Adrenal gland (tissue), 19 donors: ENCODE measurements at places on chromosomes 16 and 17. TPM values are rescaled to one million over a fixed set of nuclear protein-coding genes. Genes with fewer than 3 reads are reported as not detected.

Gene MMP15
- total RNA-seq: 5.3 TPM

Gene GNG13
- not detected for total RNA-seq

- H3K27me3 ChIP-seq: no peaks in the 10 kb centered on the region
- peak overlapping the region; percentile 79 for H3K4me3 ChIP-seq
- H3K27ac ChIP-seq: peak overlapping the region; percentile 89
- H3K4me1 ChIP-seq: peaks cover 17% of the 10 kb centered on the region
Observed at GRCh38 chr16:72092832-72093447, 480 bp downstream of the TXNL4B start.

DNA sequence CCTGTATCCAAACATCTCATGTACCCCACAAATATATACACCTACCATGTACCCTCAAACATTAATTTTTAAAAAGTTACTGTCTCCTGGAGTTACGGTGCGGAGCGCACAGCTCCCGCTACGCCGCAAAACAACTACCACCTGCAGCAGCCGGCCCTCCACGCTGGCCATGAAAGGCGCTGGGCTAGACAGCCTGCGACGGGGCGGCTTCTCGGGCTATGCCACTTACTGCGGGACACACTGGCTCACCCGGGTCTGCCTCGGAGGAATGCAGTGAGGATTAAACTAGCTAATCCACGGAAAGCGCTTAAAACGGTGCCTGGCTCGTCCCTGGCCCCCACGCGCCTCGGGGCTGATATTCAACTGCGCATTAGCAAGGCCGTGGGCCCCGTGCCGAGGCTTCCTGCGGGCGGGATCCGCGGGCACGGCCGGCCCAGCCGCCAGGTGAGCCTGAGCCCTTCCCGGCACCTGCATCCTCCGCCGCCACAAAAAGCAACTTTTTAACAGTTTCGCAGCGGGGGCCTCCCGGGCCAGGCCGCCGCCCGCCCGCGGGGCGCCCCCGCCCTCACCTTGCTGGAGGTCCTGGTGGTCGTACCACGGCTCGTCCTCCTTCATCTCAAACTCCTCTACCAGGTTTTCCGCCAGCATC, 633 bp downstream of the CDR2 start:
- peak overlapping the region; percentile 94 for H3K4me3 ChIP-seq
- peak overlapping the region; percentile 77 for H3K27ac ChIP-seq
- DNase-seq: peak; percentile 54
- H3K27me3 ChIP-seq: no peaks in the 10 kb centered on the region
- peaks cover 45% of the 10 kb centered on the region for H3K4me1 ChIP-seq

DNA sequence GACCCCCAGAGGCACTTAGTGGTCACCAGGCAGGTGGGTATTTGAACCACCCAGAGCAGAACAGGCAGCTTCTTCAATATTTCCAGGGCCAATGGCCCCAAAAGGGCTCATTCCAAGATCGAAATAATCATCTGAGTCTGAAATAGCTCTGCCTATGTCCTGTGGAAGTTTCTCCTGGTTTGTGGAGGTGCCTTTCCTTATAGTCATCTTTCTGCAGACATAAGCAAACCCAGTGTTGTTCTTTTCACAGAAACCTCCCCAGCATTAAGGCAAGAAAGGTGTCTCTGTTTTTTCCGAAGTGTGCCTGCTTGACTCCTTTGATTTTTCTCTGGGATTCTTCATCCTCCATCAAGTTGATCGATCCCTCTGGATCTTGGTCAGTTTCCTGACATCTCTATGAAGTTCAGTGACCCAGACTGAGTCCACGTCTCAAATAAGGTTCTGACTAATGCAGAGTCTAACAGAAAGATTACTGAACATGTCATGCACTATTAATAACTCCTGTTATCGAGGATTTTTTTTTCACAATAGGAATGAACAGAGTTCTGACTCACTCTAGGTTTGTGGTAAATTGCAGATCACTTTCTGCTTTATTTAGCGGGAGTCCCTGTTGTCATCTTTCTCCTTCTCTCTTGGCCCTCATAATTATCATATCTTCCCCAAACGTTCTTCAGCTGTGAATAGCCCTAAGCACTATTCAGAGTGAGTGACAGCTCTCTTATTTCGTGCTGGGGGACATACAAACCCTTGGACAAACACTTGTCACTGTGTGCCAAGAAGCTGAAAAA, 1.5 kb downstream of the LRRC3C start:
- no peaks in the 10 kb centered on the region for H3K36me3 ChIP-seq
- H3K4me3 ChIP-seq: no peak overlapping the region
- no peaks in the 10 kb centered on the region for H3K27me3 ChIP-seq
- H3K27ac ChIP-seq: peak overlapping the region; percentile 85
- no peak for DNase-seq

GRCh38 chr16:85422632-85423550, 190.2 kb upstream of the GSE1 start:
- no peaks in the 10 kb centered on the region for H3K36me3 ChIP-seq
- no peak overlapping the region for H3K27ac ChIP-seq
- H3K4me1 ChIP-seq: no peaks in the 10 kb centered on the region
- DNase-seq: no peak
- no peak overlapping the region for H3K4me3 ChIP-seq

- H3K27me3 ChIP-seq: no peaks in the 10 kb centered on the region
- peaks cover 35% of the 10 kb centered on the region for H3K4me1 ChIP-seq
- DNase-seq: no peak
- peaks cover 19% of the 10 kb centered on the region for H3K36me3 ChIP-seq
Observed at GRCh38 chr16:68247400-68247799, 2.2 kb downstream of the PLA2G15 start.

- no peak overlapping the region for H3K4me3 ChIP-seq
- peaks cover 26% of the 10 kb centered on the region for H3K4me1 ChIP-seq
- no peaks in the 10 kb centered on the region for H3K36me3 ChIP-seq
- no peaks in the 10 kb centered on the region for H3K27me3 ChIP-seq
Observed at GRCh38 chr16:10738231-10739077, 5.2 kb upstream of the NUBP1 start.

Gene ASPHD1
- 0.34 TPM for total RNA-seq

Gene IRX5
- total RNA-seq: 2.3 TPM

- no peaks in the 10 kb centered on the region for H3K4me1 ChIP-seq
- no peak overlapping the region for H3K4me3 ChIP-seq
- H3K27me3 ChIP-seq: no peaks in the 10 kb centered on the region
- DNase-seq: no peak
- H3K27ac ChIP-seq: no peak overlapping the region
Observed at GRCh38 chr16:17753434-17753833, 282.7 kb upstream of the XYLT1 start.

GRCh38 chr16:79320956-79321355, 279.6 kb downstream of the MAF start:
- no peak for DNase-seq
- H3K4me3 ChIP-seq: no peak overlapping the region
- no peak overlapping the region for H3K27ac ChIP-seq
- H3K27me3 ChIP-seq: no peaks in the 10 kb centered on the region

Gene RDM1
- total RNA-seq: not detected

Gene ZNF286A
- 20.5 TPM for total RNA-seq

DNA sequence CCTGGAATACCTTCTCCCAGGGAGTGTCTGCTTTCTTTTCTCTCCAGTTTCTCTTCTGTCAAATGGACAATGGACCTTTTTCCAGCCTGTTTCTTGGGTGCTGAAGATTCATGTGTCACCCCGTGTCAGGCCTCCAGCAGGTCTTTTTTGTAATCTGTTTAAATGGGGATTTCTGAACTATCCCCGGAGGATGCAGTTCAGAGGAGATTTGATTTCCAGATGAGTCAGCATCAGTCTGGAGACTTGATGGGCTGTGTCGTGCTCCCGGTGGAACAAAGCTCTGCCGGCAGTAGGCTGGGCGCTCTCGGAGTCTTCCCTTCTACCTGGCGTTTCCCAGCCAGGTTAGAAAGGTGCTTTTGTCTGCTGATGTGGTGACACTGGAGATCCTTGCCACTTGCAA, 440.6 kb downstream of the HS3ST3B1 start:
- DNase-seq: no peak
- no peaks in the 10 kb centered on the region for H3K36me3 ChIP-seq
- no peak overlapping the region for H3K27ac ChIP-seq
- H3K4me1 ChIP-seq: peaks cover 15% of the 10 kb centered on the region
- H3K27me3 ChIP-seq: no peaks in the 10 kb centered on the region

DNA sequence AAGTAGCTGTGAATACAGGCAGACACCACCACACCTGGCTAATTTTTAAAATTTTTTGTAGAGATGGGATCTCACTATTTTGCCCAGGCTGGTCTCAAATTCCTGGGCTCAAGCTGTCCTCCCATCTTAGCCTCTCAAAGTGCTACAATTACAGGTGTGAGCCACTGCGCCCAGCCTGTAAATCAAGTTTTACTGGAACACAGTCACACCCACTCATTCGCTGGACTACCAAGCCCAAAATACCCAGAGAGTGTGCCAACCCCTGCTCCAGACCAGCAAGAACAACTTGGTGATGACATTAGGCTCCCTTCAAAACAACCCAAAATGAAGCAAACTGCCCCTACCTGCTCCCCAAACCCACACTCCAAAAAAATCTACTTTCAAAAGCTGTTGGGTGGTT, 36.0 kb downstream of the TVP23A start:
- DNase-seq: no peak
- H3K4me3 ChIP-seq: no peak overlapping the region
- H3K27me3 ChIP-seq: no peaks in the 10 kb centered on the region
- no peak overlapping the region for H3K27ac ChIP-seq
- H3K36me3 ChIP-seq: no peaks in the 10 kb centered on the region

GRCh38 chr16:82694239-82694874, 67.6 kb downstream of the CDH13 start:
- H3K4me1 ChIP-seq: no peaks in the 10 kb centered on the region
- H3K4me3 ChIP-seq: no peak overlapping the region
- H3K27me3 ChIP-seq: no peaks in the 10 kb centered on the region
- no peaks in the 10 kb centered on the region for H3K36me3 ChIP-seq
- no peak overlapping the region for H3K27ac ChIP-seq

DNA sequence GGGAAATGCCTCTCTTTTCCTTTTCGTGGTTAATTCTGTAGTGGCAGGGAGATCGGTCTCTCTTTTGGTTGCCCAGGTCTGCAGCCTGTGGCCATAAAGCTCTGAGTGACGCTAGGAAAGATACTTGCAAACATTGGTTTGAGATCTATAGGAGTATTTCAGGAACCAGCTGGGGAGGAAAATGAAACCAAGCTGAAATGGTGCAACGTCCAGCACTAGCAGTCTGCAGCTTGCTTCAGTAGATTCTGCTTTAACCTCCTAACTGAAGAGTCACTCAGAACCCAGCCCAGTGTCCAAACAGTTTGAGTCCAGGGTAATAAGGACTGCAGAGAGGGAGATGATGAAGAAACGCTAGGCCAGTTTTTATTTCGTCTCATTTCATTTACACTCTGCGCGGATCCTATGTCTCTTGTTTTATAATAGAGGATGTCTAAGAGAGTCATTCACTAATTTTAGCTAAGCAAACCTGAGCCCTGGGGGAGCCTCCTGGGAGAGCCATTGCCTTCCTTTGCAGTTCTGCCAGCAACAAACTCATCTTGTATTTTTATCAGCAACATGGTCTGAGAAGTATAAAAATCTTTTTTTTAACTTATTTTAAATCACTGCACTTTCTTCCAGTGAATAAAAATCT, 12.0 kb downstream of the SP2 start:
- no peak for DNase-seq
- no peaks in the 10 kb centered on the region for H3K36me3 ChIP-seq
- no peak overlapping the region for H3K27ac ChIP-seq

GRCh38 chr16:80614908-80615671, 74.3 kb downstream of the DYNLRB2 start:
- H3K27me3 ChIP-seq: no peaks in the 10 kb centered on the region
- no peaks in the 10 kb centered on the region for H3K4me1 ChIP-seq
- no peaks in the 10 kb centered on the region for H3K36me3 ChIP-seq

Gene CA5A
- total RNA-seq: not detected

- no peak for DNase-seq
- H3K27me3 ChIP-seq: no peaks in the 10 kb centered on the region
- no peaks in the 10 kb centered on the region for H3K36me3 ChIP-seq
- peak overlapping the region; percentile 90 for H3K27ac ChIP-seq
- peaks cover 39% of the 10 kb centered on the region for H3K4me1 ChIP-seq
- peak overlapping the region; percentile 56 for H3K4me3 ChIP-seq
Observed at GRCh38 chr16:11586378-11586855, 302 bp downstream of the LITAF start.

Gene ARL5C
- not detected for total RNA-seq

DNA sequence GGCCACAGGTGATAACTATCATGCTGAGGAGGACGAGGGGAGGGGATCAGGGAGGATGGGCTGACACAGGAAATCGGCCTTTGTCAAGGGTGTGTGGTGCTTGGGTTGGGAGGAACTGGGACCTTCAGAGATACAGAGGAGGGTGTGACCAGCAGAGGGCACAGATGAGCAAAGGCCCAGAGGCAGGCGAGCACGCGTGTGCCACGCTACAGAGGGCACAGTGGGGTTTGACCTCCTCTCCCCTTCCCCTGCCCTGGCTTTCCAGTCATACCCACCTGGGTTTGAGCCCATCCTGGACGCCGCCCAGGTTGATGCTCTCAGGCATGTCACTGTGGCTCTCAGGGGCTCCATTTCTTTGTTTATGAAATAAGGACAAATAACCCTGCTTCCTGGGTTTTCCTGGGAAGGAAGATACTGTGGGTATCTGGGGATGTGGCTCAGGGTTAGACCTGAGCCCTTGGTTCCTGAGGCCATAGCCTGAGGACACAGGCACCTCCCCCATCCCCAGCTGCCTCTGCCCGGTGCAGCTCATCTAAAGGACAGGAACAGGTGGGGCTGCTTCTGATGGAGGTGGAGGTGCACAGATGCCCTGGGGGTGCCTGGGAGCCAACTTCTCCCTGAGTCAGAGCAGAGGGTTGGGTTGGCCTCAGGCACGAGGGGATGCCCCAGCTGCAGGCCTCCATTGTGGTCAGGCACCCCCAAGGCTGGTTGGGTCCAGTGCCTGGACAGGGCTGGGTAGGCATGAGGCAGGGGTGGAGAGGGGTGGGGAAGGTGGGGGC, 51.8 kb downstream of the BEAN1 start:
- H3K4me3 ChIP-seq: no peak overlapping the region
- no peaks in the 10 kb centered on the region for H3K4me1 ChIP-seq
- H3K27me3 ChIP-seq: no peaks in the 10 kb centered on the region
- H3K27ac ChIP-seq: no peak overlapping the region
- DNase-seq: peak; percentile 83

GRCh38 chr17:35064516-35065215, 1.2 kb upstream of the RFFL start:
- H3K27ac ChIP-seq: peak overlapping the region; percentile 87
- H3K36me3 ChIP-seq: no peaks in the 10 kb centered on the region
- no peak overlapping the region for H3K4me3 ChIP-seq
- H3K27me3 ChIP-seq: no peaks in the 10 kb centered on the region
- peaks cover 11% of the 10 kb centered on the region for H3K4me1 ChIP-seq
- DNase-seq: no peak

Gene TMC7
- 0.14 TPM for total RNA-seq

Gene TOM1L1
- total RNA-seq: 27.8 TPM
